ENCODE measurements at places on chromosomes 12 and 14.

DNA sequence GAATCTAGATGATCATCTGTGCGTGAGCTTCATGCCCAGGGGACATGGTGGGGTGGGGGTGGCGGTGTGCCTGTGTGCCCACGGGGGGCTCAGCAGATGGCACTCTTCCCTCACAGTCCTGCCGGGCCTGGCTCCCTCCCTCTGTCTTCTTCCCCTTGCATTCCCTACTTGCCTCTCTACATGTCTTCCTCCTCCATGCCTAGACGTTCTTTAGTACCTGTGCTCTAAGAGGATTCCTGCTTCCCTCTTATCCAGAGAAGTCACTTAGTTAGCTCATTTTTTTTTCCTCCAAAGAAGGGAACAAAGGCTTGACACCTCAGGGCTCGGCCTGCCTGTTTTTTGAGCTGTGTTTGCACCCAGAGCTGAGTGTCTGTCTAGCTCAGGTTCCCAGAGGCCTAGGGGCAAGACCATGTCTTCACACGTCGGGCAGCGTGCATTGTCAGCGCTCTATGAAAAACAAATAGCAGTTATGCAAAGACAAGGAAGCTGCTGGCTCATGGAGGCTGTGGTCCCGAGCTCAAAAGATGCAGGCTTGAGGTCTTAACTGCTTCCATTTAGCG lies 48.8 kb downstream of the NINJ2 start:
- peak; percentile 34 for DNase-seq

GRCh38 chr14:65904988-65905387 lies 492.5 kb downstream of the FUT8 start:
- DNase-seq = no peak

GRCh38 chr14:25122843-25123242 lies 72.9 kb upstream of the STXBP6 start:
- no peak for DNase-seq

GRCh38 chr14:63470962-63471793 lies 72.0 kb downstream of the PPP2R5E start:
- peak; percentile 26 for DNase-seq

- peak; percentile 27 for DNase-seq
Observed at GRCh38 chr12:74490390-74491064, 47.1 kb upstream of the ATXN7L3B start.

- DNase-seq = no peak
Observed at GRCh38 chr12:12513416-12514006, 49.2 kb downstream of the DUSP16 start.

- no peak for DNase-seq
Observed at GRCh38 chr14:28635387-28635786, 131.2 kb upstream of the FOXG1 start.

GRCh38 chr14:20905676-20906075 lies 14.5 kb downstream of the RNASE3 start:
- DNase-seq = no peak

- DNase-seq = peak; percentile 28
Observed at GRCh38 chr14:65412856-65413738, 567 bp downstream of the FUT8 start.

GRCh38 chr14:104923640-104924420 lies 849 bp upstream of the PLD4 start:
- no peak for DNase-seq

DNA sequence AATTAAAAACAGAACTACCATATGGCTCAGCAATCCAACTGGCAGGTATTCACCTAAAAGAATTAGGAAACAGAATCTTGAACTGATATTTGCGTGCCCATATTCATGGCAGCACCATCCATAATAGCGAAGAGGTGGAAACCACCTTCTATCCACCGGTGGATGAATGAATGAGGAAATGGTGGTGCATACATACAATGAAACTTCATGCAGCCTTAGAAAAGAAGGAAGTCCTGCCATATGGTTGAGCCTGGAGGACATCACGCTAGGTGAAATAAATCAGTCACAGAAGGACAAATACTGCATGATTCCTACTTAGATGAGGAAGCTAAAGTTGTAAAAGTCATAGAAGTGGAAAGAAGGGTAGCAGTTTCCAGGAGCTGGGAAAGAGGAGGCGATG lies 6.6 kb downstream of the TCL1A start:
- DNase-seq = no peak

GRCh38 chr14:53851394-53852090 lies 105.1 kb downstream of the BMP4 start:
- no peak for DNase-seq

GRCh38 chr12:105278043-105278697 lies 42.2 kb upstream of the APPL2 start:
- DNase-seq = no peak

DNA sequence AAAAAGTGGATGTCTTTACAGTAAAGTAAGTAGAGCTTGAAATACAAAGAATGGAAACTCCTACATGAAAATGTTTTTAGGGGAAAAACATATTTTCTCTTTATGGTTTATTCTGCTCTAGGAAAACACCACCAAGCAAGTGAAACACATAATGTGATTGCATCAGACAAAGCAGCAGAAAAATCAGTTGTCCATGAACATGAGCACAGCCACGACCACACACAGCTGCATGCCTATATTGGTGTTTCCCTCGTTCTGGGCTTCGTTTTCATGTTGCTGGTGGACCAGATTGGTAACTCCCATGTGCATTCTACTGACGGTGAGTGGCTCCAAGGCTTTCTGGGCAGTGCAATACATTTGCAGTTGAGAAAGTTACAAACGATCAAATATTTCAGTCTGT lies 42.6 kb upstream of the PLEKHD1 start:
- no peak for DNase-seq

GRCh38 chr14:63672417-63673180 lies 30.9 kb upstream of the WDR89 start:
- DNase-seq = no peak

- no peak for DNase-seq
Observed at GRCh38 chr14:94450722-94451090, 1.9 kb downstream of the SERPINA11 start.

DNA sequence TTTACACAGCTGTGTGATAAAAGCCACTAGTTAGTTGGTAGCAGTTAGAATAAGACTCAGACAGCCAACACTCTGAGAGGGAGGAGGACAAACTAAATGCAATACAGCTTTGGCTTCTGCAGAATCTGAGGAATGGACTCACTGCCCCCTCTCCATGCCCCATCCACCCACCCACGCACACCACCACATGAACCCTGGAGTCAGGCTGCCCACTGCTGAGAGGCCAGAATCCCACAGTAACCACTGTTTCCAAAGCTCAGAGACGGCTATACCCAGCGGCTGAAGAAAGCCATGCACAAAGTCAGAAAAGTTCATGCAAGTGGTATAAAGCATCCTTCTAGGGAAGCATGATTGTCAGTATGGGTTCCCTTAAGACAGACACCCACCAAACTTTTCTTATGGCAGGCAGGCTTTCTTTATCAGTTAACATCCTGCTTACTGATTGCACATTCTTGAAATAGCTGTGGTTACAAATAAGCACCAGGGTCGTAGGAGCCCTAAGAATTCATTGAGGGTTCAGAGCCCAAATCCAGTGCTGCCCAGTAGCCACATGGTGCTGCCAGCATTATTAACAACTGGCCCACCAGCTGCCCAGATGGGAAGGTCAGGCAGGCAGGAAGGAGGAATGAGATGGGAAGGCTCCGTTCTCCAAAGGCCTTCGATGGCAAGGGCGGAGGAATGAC lies 61.5 kb downstream of the NT5DC3 start:
- no peak for DNase-seq

DNA sequence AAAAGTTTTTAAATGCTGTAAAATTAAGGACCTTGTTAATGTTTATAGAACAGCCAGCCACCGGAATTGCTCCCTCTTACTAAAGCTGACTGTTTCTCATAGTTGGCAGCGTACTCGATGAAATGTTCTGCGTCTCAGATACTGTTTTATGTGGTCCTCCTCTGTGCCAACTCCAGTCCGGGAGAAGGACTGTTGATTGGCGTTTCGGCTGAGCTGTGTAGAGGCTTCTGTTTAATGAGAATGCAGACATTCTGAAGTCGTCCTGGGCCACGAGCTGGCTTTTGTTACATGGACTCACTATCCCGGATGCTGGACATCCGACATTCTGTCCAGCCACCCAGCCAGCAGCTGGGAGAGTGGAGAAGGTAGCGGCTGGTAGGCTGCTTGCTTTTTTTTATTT lies 75.4 kb downstream of the WDR20 start:
- DNase-seq = no peak
